ENCODE measurements at places on chromosomes 2 and 18. TPM values are rescaled to one million over a fixed set of nuclear protein-coding genes. Genes with fewer than 3 reads are reported as not detected.

DNA sequence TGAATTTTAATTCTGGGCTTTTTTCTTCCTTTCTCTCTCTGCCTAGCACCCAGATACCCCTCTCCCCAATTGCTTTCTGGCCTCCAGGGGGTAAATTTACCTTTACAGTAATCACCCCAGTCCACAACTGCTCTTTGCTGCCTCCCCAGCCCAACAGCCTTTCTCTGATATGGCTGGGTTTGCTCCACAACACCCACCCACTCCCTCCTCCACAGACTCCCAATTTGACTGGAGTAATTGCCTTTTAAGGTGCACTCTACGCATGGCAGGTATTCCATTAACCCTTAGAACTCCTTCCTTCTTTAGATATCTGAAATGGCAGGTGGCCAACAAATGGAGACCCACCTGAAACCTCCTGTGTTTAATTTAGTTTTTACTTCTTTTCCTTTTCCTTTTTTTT, 3.6 kb downstream of the CELF4 start:
- no peak for DNase-seq

C2orf81 gene
- 7.4 TPM for total RNA-seq

- DNase-seq = no peak
Measured at GRCh38 chr2:208929139-208929864, 494.5 kb upstream of the MAP2 start.

DNA sequence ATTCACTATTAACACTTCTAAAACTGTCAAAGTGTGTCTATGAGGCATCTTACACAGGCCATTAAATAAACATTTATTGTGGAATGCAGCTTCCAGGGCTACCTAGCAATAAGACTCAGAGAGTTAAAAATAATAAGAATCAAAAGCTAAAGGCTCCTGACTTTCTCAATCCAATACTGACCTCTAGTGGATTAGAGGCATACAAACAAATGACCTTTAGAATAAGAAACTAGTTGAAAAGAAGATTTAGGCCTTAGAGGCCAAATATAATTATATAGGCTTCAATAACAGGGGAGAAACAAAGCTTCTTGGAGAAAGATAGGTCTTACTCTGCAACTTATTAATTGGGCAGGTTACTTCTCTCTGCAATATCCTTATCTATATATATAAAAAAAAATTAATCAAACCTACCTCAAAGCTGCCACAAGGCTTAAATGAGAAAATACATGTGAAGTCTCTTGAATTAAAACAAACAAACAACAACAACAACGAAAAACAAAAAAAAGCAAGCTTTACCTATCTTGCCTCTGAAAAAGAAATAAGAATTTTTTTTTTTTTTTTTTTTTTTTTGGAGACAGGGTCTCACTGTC, 246.1 kb downstream of the EXOC6B start:
- DNase-seq = no peak

ANO7 gene
- 0.30 TPM for total RNA-seq

GKN1 gene
- total RNA-seq = not detected

DNA sequence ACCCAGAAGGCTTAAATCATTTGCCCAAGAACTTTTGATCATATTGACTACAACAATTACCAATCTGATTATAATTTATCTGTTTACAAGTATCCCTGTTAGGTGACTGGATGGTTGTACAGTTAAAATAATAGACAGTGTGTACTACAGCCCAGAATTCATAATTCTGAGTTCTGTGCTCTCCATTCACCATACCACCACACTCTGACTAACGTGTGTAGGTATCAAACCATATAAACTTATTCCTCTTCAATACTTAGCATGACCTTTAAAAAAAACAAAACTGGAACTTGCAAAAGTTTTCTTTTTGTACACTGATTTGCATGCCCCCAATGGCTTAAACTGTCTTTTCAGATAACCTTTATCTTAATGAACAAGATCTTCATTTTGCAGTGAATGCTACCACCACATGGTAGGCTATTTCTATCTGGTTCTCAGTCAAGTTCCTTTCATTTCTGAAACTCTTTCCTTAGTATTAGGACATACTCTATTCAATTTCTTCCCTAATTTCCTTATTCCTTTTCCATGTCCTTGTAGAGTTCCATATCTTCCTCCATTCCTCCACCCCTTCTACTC, 50.9 kb downstream of the SOS1 start:
- DNase-seq = no peak

MC5R gene
- total RNA-seq = not detected

DNA sequence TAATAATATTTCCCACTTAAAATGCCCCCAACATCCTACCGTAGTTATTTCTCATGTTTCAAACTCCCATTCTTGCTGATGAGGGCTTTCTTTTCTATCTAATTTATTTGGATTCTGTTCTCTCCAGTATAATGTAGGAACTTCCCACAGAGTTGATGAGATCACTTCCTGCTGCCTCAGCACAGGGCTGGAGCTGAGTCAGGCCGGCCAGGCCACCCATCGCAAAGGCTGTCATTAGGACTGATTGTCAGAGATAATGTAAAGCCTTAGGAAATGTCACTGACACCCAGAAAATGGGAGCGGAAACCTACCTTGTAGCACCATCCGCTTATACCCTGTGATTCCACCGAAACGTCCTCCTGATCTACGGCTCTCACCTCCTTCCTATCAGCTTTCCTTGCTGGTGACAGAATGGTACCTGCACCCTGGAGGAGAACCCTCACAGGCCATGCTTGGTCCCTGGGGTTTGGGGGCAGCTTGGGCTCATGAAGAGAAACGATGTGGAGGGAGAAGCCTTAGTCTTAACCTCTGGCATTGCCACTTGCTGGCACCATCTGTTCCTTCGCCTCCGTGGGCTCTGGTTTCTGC, 672.8 kb upstream of the ID2 start:
- no peak for DNase-seq

DNA sequence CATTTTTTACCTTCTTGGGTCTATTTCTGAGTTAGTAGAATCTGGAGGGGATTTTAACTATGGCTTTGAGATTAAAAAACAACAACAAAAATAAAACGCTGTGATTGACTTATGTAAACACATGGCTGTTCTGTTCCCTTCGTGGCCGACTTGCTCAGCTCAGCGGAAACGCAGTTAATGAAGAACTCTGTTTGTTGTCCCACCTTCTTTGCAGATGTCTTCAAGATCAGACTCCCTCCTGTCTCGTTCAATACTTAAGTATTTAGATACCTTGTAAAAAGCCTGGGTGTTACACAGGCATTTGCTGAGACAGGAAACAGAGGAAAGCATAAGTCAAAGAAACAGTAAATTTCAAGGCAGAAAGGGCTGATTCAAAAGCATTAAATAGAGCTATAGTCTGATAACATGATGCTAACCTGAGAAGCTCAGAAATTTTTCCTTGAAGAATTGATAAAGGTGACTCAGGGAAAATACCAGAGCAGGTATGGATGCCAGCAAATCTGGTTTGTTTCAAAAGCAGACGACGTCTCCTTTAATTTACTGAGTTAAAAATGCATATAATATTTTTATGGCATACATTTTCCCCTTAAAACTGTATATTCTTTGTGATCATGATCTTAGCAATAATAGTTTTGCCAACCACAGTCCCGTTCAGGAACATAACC, 21.7 kb upstream of the POLI start:
- no peak for DNase-seq

GRCh38 chr2:233221378-233222063, 30.0 kb upstream of the ATG16L1 start:
- DNase-seq = no peak

DNA sequence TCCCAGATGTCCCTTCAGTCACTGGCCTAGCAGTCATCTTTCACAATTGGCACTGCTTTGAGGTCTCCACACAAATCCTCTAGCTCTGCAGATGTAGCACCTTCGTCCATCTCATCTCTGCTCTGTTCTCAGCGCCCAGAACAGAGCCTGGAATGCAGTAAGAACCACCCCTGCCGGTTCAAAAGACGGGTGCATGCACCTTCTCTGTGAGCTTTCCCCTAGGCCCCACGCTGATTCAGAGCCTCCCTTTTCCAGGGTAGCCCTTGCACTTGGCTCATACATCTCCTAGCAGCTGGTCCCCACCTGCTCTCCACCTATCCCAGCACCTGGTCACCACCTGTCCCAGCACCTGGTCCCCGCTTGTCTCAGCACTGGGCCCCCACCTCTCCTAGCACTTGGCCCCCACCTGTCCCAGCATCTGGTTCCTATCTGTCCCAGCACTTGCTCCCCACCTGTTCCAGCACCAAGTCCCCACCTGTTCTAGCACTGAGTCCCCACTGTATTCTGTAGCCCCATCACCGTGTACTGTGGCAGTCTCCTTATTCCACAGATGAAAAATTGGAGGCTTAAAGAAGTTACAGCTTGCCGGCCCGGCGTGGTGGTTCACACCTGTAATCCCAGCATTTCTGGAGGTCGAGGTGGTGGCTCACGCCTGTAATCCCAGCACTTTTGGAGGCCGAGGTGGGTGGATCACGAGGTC, 4.7 kb upstream of the KCNF1 start:
- no peak for DNase-seq

- DNase-seq = no peak
Measured at GRCh38 chr2:98483257-98483861, 38.7 kb downstream of the INPP4A start.

CDCA7 gene
- 0.49 TPM for total RNA-seq

ASXL3 gene
- 0.55 TPM for total RNA-seq

- no peak for DNase-seq
Measured at GRCh38 chr2:35067420-35067819, 1288.2 kb upstream of the CRIM1 start.

EFHD1 gene
- total RNA-seq = 11.1 TPM

DNA sequence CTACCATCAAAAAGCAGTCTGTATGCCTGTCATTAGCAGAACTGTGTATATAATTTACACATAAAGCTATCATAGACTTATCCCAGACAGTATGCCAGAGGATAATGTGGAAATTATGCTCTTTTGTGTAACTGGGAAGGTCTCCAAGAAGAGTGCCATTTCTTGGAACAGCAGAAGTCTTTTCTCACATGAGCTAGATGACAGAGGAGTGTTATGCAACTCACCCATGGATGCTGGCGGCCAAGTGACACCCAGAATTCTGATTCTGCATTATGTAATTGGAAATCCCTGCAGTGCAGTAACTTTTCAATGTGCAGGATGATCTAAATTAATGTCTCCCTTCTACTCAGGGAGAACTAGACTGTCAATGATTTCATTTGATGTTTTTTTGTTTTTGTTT, 160.0 kb downstream of the UBE2E3 start:
- DNase-seq = no peak

C2orf76 gene
- 11.7 TPM for total RNA-seq

DNA sequence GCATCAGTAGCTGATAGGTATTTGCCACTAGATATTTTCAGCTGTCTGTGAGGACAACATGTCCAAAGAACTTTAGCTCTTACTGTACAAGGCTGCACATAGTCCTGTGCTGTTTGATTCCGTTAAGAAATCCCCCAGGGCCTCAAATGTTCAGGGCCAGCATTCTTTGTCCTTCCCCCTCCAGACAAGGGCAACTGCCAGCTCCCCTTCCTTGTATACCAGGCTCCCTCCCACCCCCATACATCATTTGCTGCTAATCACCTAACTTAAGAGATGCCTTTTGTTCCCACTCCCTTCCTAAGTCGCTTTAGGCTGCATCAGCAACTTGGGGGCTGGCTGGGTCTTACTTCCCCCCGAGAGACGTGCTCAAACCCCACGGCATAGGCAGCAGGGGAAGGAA, 138.7 kb downstream of the CDH20 start:
- no peak for DNase-seq
